Activated CD8-positive, alpha-beta memory T cell treated with anti-CD3 and anti-CD28 coated beads for 1 hour (primary cell): ENCODE measurements at places on chromosomes 4 and X.

DNA sequence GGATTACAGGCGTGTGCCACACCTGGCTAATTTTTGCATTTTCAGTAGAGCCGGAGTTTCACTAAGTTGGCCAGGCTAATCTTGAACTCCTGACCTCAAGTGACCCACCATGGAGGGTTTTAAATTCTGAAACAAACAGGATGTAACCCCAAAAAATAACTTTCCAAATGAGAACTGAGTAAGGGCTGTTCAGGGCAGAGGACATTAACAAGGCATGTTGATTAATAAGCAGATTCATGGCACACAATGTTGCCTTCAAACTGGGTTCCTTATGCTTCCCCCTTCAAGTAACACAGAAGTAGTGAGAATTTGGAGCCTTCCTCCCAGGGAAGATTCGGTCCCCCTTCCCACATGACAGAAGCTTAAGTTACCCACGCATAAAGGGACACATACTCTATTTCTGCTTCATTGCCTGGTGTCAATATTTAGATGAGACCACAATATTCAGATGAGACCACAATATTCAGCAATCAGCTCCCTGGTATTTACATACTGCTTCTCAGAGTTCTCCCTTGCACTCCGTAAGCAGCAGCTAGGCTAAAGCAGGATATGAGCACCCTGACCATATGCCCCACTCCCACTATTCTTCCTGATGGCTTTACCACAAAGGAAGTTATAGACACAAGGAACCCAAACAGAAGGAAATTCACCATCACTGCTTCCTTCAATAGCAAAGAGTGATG is 21.4 kb downstream of the GRSF1 start:
- no peak for DNase-seq

- DNase-seq: no peak
These were observed 621.0 kb downstream of the TECRL start for GRCh38 chr4:63788271-63788670.

DNA sequence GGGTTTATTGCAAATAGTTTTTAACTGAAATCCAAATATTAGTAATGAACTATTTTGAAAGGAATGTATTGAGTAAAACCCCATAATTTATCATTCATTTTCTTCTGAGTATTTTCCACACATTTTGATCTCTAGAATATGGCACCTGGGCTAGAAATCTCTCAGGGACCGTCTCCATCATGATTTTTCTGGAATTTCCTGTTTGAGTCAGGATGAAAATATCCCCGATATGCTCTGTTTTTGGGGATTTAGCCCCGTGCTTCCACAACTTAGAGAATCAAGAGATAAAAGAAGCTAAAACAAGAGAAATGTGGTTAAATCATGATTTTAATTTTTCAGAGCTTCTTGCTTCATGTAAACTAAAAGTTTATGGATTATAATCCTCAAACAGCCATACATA is 114.2 kb downstream of the SPCS3 start:
- no peak for DNase-seq

GRCh38 chrX:42694260-42694815 is 83.6 kb downstream of the PPP1R2C start:
- no peak for DNase-seq

DNA sequence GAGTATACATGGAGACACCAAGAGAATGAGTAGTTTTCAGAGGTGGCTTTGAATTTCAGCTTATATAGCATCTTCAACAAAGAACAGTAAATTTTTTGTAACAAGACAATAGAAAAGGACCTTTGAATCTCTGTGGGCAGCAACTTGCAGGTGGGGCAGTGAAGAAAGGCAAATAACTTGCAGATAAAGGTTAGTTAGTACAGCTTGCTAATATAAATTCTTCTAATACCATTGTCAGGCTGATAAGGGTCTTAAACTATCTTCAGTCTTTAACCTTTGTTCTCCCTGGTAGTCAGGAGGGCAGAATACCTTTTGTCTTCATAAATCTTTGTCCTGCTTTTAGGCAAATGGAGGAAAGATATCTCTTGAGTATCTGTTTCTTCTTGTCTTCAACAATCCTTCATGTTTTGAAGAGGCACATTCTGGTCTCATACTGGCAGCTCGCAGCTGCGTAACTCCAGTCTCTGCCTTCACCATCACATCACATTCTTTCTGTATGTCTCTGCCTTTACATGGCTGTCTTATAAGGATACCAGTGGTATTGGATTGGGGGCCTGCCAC is 16.0 kb downstream of the ANXA3 start:
- no peak for DNase-seq

GRCh38 chrX:106615041-106615440 is 3.3 kb downstream of the RADX start:
- no peak for DNase-seq

GRCh38 chr4:37467824-37468223 is 218.4 kb downstream of the RELL1 start:
- no peak for DNase-seq

DNA sequence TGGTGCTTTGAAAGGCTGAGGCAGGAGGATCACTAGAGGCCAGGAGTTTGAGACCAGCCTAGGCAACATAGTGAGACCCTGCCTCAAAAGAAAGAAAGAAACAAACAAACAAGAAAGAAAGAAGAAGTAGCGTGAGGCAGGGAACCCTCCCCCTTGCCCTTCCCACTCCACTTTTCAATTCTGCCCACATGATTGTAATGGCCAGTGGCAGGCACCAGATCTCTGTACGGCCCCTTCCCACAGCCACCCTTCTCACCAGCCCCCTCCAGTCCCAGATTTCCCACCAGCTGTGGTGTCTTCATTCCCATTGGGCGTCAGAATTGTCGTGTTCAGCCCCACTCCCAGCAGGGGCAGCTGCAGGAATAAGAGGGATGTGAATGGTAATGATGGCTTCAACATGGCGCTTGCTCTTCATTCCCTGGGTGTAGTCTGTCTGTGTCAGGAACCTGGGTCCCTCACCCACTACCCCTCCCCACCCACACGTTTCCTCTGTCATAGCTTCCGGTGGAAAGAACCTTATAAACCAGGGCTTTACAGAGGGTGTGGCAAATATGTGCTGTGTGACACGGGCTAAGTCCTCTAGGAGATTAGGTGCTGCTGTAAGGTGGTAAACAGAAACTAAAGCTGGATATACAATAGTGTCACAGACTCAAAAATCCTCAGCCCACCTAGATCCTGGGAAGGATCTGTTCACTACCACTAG is at the start of gene IL2RG:
Gene IL2RG, minus strand, starts transcription at position 437 of the 703 bp plus-strand sequence. Its CDS starts 38 bp downstream, at position 399.
- DNase-seq: peak; percentile 49

GRCh38 chrX:110320381-110320987 is 2.6 kb upstream of the AMMECR1 start:
- no peak for DNase-seq

DNA sequence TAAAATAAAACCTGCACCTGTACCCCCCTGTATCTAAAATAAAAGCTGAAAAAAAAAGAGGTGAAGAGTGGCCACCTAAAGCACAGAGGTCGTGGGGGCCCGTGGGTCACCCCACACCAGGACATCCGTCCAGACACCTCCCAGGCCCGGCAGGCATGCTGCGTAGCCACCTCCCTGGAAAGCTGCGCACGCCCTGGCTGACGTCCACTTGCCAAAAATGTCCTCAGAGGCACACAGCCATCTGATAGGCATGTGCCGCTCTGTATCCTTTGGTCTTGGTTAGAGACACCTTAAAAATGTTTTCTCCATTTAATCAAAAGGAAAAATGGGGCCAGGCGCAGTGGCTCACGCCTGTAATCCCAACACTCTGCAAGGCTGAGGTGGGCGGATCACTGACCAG is 17.7 kb downstream of the FAM53A start:
- DNase-seq: no peak

GRCh38 chr4:88159229-88159725 is 838 bp upstream of the ABCG2 start:
- DNase-seq: no peak

GRCh38 chr4:26821677-26822503 is 38.8 kb upstream of the STIM2 start:
- no peak for DNase-seq

GRCh38 chr4:30103455-30103854 is 616.7 kb upstream of the PCDH7 start:
- DNase-seq: no peak

GRCh38 chr4:130214268-130214667 is 1118.3 kb downstream of the C4orf33 start:
- no peak for DNase-seq

DNA sequence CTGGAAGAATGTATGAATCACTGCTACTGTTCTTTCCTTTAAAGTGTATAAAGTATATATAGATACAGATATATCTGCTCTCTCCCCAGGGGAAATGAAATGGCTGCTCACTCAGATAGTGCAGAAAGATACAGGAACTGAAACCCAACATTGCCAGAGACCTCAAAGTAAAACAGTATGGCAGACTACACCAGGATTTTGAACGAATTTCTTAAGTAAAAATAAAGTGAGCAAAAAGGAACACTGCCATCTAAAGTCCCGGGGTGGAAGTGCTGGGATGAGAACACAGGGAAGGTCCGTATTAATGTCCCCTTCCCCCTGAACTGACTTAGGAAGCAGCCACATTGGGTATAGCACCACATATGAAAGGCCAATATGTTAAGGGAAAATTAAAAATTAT is 93.4 kb downstream of the TMA16 start:
- DNase-seq: no peak

DNA sequence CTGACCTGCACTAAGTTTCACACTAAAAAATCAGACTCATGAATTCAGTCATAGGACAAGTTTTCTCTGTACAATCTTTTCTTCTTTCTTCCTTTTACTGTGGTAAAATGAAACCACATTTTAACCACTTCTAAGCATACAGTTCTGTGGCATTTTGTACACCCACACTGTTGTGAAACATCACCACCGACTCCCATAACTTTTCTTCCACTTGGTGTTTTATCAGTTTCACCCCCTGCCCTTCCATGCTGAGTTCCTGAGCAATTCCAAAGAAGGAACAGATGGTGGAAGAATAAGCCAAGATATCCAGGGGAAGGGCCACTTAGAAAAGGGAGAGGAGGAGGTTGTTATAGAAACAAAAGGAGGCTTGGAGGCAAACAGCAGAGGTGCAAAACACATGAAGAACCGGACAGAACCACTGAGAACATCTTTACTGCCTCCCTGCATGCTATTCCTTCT is 22.6 kb downstream of the SLC25A4 start:
- no peak for DNase-seq

DNA sequence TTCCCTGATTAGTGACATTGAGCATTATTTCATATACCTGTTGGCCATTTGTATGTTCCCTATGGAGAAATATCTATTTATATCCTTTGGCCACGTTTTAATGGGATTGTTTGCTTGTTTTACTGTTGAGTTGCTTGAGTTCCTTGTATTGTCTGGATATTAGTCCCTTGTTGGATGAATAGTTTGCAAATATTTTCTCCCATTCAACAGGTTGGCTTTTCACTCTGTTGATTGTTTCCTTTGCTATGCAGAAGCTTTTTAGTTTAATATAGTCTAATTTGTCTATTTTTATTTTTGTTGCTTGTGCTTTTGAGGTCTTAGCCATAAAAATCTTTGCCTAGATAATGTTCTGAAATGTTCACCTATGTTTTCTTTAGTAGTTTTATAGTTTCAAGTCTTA is 60.2 kb upstream of the HUWE1 start:
- DNase-seq: no peak

DNA sequence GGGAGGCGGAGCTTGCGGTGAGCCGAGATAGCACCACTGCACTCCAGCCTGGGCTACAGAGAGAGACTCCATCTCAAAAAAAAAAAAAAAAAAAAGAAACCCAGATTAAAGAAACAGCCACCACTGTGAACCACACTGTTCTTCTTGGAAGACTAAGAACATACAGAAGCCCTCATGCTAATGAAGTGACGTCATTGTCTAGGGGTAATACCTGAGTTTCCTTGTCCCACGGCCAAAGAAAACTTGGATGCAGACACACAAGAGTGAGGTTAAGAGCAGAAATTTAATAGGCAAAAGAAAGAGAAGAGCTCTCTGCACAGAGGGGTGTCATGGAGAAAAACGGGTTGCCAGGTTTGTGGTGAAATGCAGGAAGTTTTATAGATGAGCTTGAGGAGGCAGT is 691.6 kb downstream of the NLGN4X start:
- no peak for DNase-seq

- DNase-seq: peak; percentile 8
These were observed 28.4 kb downstream of the ZNF185 start for GRCh38 chrX:152926279-152926678.

DNA sequence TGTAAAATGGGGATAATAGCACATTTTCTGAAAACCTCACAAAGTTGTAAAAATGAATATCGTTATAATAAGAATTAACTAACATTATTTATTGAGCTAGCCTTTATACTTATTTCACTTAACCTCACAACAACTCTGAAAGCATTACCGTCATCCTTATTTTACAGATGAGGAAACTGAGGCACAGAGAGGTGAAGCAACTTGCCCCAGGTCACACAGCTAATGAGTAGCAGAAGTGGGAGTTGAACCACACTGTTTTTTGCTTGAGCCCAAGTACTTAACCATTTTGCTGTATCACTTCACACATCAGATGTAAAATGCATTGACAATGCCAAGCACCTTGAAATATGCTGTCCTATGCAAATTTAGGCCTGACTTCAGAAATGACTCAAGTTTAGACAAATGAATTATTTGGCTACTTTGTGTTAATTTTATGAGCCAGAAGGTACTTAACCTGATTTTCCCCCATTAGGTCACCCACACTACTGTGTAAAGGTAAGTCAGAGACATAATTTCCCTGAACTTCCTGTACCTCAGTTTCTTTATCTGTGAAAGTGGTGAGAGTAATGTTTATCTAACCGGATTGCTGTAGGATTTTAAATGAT is 23.1 kb downstream of the CD40LG start:
- DNase-seq: no peak

DNA sequence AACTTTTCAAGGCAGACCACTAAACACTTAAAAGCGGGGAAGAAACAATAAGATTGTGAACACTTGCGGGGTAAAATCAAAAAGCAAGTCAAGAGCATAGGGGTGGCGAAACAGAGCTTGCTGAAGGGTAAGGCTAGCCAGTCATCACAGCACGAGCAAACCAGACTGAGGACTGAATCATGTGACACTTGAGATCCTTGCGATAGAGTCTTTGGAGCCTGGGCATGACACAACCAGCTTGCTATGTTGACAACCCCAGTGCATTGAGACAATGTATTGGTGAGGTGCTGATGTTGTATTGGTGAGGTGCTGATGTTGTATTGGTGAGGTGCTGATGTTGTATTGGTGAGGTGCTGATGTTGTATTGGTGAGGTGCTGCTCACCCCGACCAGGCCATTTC is 72.3 kb downstream of the SLIT2 start:
- DNase-seq: no peak

- DNase-seq: no peak
These were observed 65.0 kb downstream of the LIMCH1 start for GRCh38 chr4:41602886-41603498.

- DNase-seq: no peak
These were observed 36.3 kb downstream of the NAT8L start for GRCh38 chr4:2095236-2096072.

- DNase-seq: no peak
These were observed 27.3 kb upstream of the RBBP7 start for GRCh38 chrX:16897445-16897844.

DNA sequence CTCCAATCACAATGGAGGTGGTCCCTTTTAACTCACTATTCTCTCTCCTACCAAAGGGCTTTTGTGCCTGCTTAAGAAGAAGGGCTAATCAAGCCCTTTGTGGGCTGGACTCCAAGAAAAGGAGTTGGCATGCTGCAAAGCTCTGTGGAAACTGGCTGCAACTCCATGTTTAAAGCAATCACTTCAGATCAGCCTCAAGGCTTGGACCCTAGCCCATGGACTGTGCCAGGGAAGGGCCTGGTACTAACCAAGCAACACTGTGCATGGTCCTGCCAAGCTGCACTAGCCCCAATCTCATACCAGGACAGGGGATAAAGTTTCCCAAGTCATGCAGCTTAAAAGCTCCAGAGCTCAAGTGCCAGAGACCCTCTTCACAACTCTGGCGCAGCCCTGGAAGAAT is 86.7 kb downstream of the ATP8A1 start:
- no peak for DNase-seq
